Amniotic epithelial cell (primary cell): ENCODE measurements at places on chromosomes 1 and 21.

- DNase-seq, result peak; percentile 1
These were observed 606 bp upstream of the FMO4 start for GRCh38 chr1:171313319-171313834.

- no peak for DNase-seq
These were observed 1.0 kb upstream of the STRIP1 start for GRCh38 chr1:110033421-110033820.

DNA sequence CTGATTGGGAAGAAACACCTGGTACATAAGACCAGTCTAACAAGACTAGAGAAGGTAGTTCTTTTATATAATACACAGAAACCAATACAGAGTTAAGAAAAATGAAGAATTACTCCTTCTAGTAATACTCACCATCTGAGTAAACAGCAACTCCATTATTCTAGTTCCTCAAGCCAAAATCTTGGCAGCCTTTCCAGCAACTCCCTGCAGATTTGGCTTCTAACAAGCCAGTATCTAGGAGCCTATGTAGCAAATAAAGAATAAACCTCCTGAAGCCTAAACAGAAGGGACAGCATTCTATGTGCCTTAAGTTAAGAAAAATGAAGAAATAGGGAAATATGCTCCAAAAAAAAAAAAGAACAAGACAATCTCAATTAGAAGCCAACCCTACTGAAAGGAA lies 24.5 kb downstream of the ERO1B start:
- DNase-seq, result no peak

DNA sequence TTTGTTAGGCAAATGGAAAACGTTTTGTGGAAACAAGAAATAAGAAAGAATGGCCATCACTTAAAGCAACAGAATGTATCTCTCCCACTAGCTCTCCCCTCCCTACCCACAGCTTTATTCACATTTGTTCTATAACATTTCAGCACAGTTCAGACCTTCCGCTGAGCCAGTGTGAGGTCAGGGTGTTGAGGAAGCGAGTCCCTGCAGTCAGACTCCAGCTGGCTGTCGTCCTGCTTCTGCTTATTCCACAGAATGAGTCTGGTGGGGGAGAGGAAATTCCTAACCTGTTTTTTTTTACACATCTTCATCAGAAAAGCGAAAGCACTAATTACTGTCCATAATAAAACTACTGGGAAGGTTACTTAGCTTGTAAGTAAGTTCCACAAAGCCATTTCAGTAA lies 39.0 kb downstream of the MRPL39 start:
- DNase-seq, result peak; percentile 37

DNA sequence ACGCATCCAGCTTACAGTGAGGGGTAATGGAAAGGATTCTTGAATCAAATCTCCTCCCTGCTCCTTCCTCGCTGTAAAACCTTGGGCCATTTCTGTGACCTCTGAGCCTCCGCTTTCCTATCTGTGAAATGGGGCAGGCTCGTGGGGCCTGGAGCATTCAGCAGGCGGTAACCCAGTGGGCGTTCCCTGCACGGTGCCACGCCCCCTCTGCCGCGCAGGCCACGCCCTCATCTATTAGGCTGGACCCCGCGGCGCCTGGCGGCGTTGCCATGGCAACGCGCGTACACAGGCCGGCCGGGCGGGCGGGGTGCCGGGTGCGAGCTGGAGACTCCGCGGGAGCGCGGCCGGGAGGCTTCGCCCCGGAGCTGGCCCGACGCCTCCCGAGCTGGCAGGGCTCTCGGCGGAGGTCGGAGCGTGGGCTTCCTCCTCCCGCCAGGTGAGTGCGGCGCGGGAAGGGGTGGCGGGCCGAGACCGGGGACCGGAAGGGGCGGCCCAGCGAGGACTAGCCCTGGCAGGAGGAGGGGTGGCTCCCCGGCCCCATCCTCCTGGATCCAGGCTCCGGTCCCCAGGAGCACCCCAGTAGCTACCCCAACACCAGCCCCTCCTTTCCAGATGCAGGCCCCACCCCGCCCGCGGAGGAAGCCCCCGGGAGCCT lies at the start of gene FHAD1:
Gene FHAD1, plus strand, starts transcription at position 264 of the 655 bp plus-strand sequence. CDS start 4,562 bp downstream, outside the sequence.
- DNase-seq, result peak; percentile 29

GRCh38 chr1:60227601-60228000 lies 154.0 kb upstream of the C1orf87 start:
- peak; percentile 3 for DNase-seq

GRCh38 chr1:200737647-200738291 lies 924 bp upstream of the CAMSAP2 start:
- DNase-seq, result no peak

GRCh38 chr1:151968058-151968457 lies 25.6 kb downstream of the S100A10 start:
- peak; percentile 57 for DNase-seq

DNA sequence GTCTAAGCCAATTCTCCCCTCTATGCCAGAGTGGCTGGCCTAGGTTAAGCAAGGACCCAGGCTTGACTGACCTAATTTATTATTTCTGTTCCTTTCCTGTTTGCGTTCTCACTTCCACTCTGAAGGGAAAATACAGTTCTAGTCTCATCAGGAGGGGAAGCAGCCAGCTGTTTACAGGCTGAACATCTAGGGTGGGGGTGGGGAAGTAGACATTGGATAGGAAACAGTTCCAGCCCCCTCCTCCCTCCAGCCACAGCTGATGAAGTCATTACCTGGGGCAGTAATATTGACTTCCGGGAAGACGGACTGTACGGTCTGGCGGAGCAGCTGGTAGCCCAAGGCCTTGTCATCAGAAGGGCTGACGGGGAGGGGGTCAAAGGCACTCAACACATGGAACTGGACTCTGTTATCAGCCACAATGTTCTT lies 17.6 kb downstream of the PM20D1 start:
- no peak for DNase-seq

- DNase-seq, result no peak
These were observed 34.7 kb upstream of the KHDRBS1 start for GRCh38 chr1:31978843-31979400.

- no peak for DNase-seq
These were observed 9.1 kb downstream of the ASPM start for GRCh38 chr1:197137322-197137721.

- no peak for DNase-seq
These were observed 1510.3 kb downstream of the AMY1C start for GRCh38 chr1:105260001-105260400.

DNA sequence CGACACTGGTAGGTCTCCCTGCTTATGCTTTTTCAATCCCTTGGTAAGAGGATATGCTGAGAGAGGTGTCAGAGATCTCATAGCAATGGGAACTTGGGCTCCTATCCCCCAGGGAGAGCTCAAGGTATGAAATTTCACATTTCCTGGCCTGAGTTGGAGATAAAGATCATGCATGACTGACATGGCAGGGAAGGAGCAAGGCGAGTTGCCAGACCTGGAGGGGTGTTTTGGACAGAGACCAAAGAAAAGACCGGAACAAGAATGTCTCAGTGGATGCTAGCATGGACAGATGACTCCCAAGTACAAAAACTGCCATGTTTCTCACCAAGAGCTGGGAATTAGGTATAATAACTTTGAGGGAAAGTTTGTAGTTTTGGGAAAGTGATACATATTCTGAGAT lies 334.1 kb upstream of the B3GALT2 start:
- DNase-seq, result peak; percentile 6

- no peak for DNase-seq
These were observed 348.2 kb upstream of the DUSP10 start for GRCh38 chr1:222090103-222090502.

- DNase-seq, result peak; percentile 75
These were observed 687 bp upstream of the SEMA6C start for GRCh38 chr1:151147132-151147503.

- DNase-seq, result no peak
These were observed 270.8 kb downstream of the PRDM2 start for GRCh38 chr1:13970631-13971247.

GRCh38 chr1:30294508-30294907 lies 428.9 kb downstream of the MATN1 start:
- no peak for DNase-seq

- DNase-seq, result no peak
These were observed 612.9 kb downstream of the PTPRU start for GRCh38 chr1:29849038-29849750.
